ENCODE measurements at places on chromosomes 2 and 18.

- DNase-seq, result no peak
Measured at GRCh38 chr2:133485868-133486267, 82.4 kb downstream of the NCKAP5 start.

DNA sequence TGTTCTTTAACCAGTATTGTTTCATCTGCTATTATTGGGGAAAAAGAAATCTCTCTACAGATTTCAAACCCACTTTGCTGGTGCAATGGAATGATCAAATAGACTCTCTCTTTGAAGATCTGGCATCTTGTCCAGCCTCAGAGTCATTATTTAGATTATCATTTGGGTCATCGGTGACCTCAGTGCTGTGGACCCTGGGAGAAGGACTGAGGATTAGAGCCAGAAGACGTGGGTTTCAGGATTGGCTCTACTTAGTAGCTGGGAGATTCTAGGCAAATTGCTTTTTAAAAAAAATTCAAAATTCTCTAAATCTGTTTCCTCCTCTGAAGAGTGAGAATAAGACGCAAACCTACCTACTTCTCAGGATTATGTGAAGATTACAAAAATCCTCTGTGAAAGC is 107.6 kb upstream of the CTAGE1 start:
- no peak for DNase-seq

DNA sequence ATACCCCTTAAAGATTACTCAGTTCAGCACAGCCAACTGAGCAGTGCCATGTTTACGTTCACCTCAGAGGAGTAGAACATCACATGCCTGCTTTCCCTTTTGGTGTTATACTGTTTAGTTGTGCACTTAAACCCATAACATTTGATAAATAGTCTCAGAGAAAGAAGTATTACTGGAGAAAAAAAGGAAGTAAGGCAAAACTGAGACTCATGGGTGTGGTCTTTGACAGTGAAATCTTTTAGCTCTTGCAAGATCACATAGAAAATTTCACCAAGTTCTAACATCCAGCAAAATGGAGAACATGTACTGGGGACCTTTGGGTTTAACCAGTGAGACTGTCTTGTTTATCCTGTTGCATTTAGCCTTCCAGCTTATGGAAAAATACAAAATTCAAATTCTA is 5.6 kb downstream of the TANK start:
- DNase-seq, result no peak

- no peak for DNase-seq
Measured at GRCh38 chr2:75018162-75018561, 59.7 kb downstream of the POLE4 start.

DNA sequence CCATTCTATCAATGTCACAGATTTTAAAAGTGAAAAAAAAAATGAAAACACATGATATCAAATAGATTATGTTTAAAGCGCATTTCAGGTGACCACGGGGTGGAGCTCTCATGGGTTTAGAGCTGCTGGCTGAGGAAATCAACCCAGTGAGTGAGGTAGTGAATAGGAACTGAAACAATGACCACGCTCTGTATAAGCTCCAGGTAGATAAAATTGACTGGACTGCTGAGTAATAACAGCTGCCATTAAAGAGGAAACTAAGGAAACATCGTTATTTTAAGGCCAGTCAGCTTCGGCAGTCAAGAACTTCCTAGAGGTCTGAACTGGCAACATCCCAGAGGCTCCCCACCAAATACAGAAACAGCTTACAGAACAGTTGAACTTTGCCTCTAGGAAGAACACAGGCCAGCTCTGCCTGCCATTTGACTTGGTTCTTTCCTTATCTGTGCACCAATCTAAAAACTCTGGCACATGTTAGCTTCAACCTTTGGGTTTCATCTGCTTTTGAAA is 185.9 kb downstream of the PDE1A start:
- no peak for DNase-seq

- DNase-seq, result no peak
Measured at GRCh38 chr18:2173486-2173885, 397.8 kb downstream of the METTL4 start.

- no peak for DNase-seq
Measured at GRCh38 chr18:3985020-3985419, 470.1 kb downstream of the DLGAP1 start.

- DNase-seq, result no peak
Measured at GRCh38 chr2:74444498-74445318, 3.0 kb upstream of the RTKN start.

GRCh38 chr18:13611142-13611600 is 115.2 kb downstream of the FAM210A start:
- DNase-seq, result no peak

DNA sequence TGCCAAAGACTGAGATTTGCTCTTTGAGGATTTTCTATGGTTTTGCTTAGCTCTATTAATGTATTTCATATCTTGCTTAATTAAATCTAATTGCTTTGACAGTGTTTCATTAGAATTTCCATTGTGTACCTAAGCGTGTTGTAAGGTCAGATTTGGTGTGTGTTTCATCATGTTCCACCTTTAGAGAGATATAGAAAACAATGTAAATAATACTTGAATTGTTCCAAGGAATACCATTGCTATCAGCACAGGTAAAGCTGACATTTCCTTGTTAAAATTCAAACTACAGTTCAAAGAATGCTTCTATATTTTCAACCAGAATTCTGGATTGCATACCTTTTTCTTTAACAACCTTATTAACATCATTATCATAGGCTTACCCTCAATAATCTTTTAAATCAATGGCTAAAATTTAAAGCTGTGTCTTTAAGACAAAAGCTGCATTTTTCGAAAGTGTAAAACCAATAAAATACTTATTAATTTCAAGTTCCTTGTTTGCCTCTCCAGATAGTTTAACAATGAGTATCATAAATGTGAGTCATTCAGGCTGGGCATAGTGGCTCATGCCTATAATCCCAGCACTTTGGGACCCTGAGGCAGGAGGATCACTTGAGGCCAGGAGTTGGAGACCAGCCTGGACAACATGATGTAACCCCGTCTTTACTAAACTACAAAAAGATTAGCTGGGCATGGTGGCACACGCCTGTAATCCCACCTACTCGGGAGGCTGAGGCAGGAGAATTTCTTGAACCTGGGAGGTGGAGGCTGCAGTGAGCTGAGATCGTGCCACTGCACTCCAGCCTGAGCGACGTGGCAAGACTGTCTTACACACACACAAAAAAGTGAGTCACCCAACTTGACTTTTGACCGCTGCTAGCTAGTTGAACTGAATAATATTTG is 188.0 kb upstream of the PKDCC start:
- no peak for DNase-seq

DNA sequence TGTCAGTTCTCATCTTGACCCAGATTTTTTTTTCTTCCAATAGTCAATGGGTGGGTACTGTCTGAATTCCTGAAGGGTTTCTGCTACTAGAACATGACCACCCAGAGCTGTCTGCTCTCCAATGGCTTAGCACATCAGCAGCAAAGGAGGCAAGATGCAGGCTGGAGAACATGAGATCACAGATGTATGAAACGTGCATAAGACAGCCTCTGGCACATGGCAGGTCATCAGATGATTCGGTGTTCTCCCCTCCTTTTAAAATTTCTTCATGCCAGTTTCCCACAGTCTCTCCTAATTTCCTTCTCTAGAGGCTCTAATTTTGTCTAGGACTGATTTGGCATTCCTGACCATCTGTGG is 359.3 kb upstream of the TNP1 start:
- no peak for DNase-seq

- DNase-seq, result no peak
Measured at GRCh38 chr18:58135183-58135641, 91.2 kb downstream of the NEDD4L start.

GRCh38 chr18:46718501-46719341 is 38.1 kb downstream of the ST8SIA5 start:
- no peak for DNase-seq
